ENCODE measurements at places on chromosomes 16 and 17.
A peak's percentile ranks its signal among the peaks of the same experiment; 100 is the strongest.

DNA sequence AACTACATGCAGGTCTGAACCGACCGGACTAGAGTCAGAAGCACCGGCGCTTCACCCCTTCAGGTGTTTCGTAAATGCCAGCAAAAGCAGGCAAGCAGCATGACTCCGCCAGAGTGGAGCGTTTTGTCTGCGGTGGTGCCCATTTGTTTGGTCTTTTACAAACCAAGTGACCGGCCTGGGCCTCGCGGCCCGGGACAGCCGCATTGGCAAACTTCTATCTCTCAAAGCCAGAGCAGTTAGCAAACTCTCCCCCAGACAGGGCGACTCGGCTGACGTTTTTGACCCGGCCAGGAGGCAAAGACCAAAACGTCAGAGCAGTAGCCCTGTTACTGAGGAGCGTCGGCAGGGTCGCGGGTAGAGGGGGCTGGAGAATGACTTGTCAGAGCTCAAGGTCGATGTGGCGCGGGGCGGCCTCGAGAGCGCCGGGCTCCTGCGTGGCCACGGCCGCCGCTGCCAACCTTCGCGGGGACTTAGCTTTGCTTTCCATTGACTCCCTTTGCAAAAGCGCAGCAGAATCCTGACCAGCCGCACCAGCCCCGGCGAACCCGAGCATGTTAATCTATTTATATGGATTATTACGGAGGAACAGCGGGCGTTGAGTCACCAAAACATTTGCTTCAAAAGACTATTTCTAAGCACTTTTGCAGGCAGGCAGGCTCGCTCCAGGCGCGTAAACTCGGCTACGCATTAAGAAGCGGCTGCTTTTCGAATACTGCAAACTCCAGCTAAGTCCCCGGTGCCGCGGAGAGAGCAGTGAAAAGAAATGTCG lies 763 bp upstream of the SOX9 start:
- DNase-seq: no peak

DNA sequence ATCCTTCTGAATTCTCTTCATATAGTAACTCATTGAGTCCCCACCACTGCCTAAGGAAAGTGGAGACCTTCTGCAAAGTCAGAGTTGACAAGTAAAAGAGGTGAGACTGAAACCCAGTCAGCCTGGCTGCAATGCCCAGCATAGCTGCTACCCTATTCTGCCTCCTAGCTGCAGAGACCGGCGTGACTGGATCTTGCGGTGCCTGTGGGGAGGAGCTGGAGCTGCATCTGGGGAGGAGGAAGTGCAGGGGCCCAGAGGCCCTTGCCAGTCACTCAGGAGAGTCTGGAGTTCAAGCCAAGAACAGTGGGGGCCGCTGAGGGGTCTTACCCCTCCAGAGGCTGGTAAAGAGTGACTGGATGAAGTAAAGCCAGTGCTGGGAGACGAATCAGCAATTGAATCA lies 35.0 kb upstream of the ZNF423 start:
- peak; percentile 12 for DNase-seq

- peak; percentile 35 for DNase-seq
These were observed 36.2 kb downstream of the RGS9 start for GRCh38 chr17:65173284-65173793.

GRCh38 chr17:42529061-42529460 lies 7.0 kb upstream of the NAGLU start:
- no peak for DNase-seq

- DNase-seq: no peak
These were observed 2.7 kb upstream of the BHLHA9 start for GRCh38 chr17:1267471-1267943.

DNA sequence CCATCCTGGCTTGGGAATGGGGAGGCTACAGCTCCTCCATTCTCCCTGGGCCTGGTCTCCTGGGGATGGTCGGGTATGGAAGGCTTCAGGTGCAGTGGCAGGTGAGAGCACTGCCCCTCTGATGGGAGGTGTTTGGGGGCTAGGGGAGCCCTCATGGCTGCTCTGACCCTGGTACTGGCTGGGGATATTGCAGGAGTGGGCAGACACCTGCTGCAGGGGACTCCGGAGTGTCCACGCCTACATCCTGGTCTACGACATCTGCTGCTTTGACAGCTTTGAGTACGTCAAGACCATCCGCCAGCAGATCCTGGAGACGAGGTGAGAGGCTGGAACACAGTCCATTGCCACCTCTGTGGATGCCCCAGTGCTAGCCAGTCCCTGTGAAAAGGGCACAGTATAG lies 8.8 kb downstream of the RASL10B start:
- DNase-seq: no peak

DNA sequence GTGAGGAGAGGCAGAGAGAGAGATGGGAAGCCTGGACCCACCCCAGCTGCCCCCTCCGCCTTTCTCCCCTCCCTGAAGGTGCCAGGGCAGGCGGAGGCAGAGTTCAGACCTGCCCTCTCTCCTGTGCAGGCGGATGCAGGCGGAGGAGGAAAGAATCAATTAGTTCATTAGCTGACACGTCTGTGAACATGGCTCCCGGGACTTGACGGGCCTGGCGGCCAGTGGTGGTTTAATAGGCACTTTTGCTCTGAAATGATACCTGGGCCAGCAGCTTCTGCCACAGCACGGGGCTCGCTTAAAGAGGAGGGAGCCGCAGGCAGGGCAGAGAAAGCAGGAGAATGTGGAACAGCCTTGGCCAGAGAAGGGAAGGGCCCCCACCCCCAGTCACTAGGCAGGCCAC lies 98.1 kb downstream of the SDK2 start:
- no peak for DNase-seq

DNA sequence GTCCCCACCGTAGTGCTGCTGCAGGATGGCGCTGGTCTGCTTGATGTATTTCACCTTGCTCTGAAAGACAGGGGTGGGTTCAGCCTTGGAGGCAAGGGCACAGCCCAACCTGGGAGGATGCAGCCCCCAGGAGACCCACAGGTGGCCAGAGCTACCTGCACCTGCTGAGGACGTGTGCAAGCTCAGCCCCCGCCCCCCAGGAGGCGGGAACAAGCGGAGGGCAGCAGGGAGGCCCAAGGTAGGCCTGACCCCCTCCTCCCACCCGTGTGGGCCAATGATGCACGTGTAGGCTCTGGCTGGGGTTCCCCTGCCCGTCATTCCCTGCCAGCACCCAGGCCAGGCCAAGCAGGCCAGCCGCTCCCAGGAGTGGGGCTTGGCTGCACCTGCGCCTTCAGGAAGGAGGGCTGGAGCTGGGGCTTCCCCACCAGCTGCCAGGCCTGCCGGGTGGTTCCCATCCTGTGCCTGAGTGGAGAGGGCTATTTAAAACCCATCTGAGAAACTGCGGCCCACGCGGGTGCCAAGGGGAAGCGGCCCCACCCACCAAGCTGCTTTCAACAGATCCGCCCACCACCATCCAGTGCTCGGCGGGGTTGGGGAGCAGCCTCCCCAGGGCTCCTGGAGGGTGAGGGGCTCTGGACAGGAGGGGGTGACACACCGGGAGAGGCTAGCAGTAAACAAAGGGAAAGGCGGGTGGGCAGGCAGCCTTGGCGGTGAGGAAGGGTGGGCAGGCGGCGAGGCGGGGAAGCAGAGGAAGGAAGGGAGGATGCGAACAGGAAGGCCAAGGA lies 3.8 kb downstream of the NTHL1 start:
- DNase-seq: no peak

DNA sequence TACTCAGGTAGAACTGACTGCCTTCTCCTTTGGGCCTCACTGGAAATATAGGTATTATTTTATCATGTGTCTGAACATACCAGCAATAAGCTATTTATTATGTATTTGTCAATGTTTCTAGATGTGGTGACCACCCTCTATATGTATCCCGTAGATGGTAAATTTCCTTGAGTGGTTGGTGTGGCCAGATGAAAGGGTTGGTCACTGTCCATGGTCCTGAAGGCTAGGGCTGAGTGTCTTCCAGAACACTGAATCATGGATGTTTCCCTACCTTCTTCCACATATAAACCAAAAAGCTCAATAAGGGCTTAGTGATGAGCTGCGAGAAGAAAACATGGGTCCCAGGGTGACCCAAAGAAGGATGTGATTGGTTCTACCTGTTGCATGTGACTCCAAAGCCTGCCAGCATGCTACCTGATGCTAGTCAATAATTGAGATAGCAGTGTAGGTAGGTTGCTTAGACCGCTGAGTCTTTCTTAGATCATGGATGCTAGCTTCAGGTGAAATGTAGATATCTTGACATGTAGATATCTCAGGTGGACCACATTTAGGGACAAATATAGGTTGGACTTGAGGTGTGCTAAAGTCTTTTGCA lies 150.3 kb downstream of the ASIC2 start:
- no peak for DNase-seq

DNA sequence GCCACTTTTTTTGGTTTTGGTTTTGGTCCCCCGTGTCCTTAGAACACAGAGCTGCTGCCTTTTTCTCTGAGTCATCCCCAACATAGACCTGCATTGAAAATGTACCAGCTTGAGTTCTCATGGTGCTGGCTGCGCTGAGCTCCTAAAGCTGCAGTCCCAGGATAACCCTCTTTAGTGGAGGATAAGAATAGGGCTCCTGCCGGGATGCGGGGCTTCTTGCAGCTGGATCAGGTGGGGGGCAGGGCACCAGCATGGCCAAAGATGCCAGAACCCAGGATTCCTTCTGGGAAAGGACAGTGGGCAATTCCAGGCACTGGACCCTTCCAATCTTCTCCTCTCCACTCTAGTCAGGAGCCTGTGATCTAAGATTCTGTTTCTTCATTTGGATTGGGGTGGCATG lies 8.3 kb upstream of the CLUH start:
- no peak for DNase-seq

- DNase-seq: no peak
These were observed 497.9 kb downstream of the XYLT1 start for GRCh38 chr16:16972831-16973230.

GRCh38 chr17:27091043-27091497 lies 202.8 kb upstream of the WSB1 start:
- no peak for DNase-seq

DNA sequence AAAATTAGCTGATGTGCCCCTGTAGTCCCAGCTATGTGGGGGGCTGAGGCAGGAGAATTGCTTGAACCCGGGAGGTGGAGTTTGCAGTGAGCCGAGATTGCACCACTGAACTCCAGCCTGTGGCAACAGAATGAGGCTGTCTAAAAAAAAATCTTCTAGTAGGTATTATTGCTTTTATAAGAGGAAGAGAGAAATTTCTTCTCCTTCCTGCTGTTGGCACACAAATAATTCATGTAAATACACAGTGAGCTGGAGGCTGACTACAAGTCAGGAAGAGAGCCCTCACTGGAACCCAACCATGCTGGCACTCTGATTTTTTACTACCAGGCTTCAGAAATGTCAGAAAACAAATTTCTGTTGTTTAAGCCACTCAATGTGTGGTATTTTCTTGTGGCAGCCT lies 6.7 kb downstream of the PRDM7 start:
- DNase-seq: no peak

DNA sequence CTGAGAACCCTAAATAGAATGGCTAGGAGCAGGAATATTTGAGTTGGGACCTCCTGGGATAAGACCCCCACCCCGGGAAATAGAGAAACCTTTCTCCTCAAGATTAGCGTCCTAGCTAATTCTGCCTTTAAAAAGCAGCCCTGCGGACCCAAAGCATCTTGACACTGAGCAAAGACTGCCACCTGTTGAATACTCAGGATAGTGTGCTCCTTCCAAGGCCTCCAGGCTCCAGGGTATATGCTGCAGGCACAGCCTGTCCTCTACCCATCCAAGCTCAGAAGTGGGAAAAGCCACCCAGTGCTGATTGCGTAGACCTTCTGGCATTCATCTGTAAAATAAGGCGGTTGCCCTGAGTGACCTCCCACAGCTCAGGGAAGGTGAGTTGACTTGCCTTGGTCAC lies 456.2 kb upstream of the DYNLRB2 start:
- DNase-seq: no peak

DNA sequence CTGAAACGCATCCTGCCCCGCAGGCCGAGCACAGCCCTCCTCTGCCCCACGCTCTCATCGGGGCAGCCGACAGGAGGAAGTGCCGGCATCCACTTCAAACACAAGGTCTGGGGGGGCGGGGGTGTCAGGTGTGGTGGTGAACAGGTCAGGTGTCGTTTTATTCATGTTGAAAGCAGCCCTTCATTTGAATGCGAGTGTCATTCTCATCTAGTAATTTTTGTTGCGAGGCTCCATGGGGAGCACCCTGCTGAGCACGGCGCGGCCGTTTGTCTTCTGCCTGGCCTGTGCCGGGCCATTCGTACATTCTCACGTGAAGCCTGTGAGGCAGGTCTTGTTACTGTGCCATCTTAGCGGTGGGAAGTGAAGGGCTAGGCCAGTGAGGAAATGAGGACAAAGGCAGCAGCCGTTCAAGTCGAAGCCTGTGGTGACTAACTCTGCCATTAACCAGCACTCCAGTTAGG lies 1.9 kb downstream of the ACSF3 start:
- no peak for DNase-seq

- DNase-seq: no peak
These were observed 11.3 kb downstream of the WWP2 start for GRCh38 chr16:69773260-69773947.

- no peak for DNase-seq
These were observed 94.9 kb downstream of the TMEM132E start for GRCh38 chr17:34673995-34674890.

Measured in T-helper 1 cell (primary cell).